Lung (tissue), 17 donors: ENCODE measurements at places on chromosomes 1 and 21. TPM values are rescaled to one million over a fixed set of nuclear protein-coding genes. Genes with fewer than 3 reads are reported as not detected.
A peak's percentile ranks its signal among the peaks of the same experiment; 100 is the strongest.

- DNase-seq: no peak
These were observed 12.1 kb upstream of the GBP6 start for GRCh38 chr1:89351597-89352311.

GRCh38 chr1:60055336-60055735 lies 18.2 kb downstream of the C1orf87 start:
- DNase-seq: no peak

DNA sequence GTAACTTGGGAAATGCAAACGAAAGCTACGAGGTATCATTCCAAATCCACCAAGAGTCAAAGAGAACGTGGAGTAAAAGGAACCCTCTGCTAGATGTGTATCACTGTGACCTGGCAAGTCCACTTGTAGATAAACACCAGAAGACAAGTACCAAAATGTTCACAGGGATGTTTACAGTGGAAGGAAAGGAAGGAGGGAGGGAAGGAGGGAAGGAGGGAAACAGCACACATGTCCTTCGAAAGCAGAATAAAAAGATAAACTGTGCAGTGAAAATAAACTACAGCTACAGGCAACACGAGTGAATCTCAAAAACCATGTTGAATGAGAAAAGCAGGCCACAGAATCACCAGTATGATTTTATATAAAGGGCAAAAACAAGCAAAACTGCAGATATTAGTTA lies 59.9 kb downstream of the TP53BP2 start:
- no peak for DNase-seq

GRCh38 chr1:29821605-29822004 lies 585.3 kb downstream of the PTPRU start:
- DNase-seq: no peak

- DNase-seq: no peak
These were observed 47.0 kb downstream of the RABGAP1L start for GRCh38 chr1:174206148-174206836.

GRCh38 chr1:224211206-224211962 lies 28.3 kb downstream of the DEGS1 start:
- peak; percentile 29 for DNase-seq

GRCh38 chr1:26373281-26373680 lies 731 bp upstream of the ZNF683 start:
- no peak for DNase-seq

- DNase-seq: peak; percentile 59
These were observed 4.5 kb upstream of the CRABP2 start for GRCh38 chr1:156709757-156710489.

GRCh38 chr1:90973897-90974798 lies 47.7 kb downstream of the ZNF644 start:
- no peak for DNase-seq

GRCh38 chr21:34320011-34320410 lies 43.8 kb upstream of the KCNE2 start:
- no peak for DNase-seq

The TMPRSS15 gene
- total RNA-seq: not detected

The KRTAP13-2 gene
- not detected for total RNA-seq
